ENCODE measurements at places on chromosomes 1 and 21. TPM values are rescaled to one million over a fixed set of nuclear protein-coding genes. Genes with fewer than 3 reads are reported as not detected.

The NPHS2 gene
- not detected for total RNA-seq

The TCP10L gene
- total RNA-seq: 2.9 TPM

The PCP4 gene
- 67.9 TPM for total RNA-seq

The ABCA4 gene
- total RNA-seq: 0.96 TPM

The C1orf53 gene
- 10.7 TPM for total RNA-seq

- H3K27me3 ChIP-seq: no peaks in the 10 kb centered on the region
- H3K27ac ChIP-seq: no peak overlapping the region
- no peak overlapping the region for H3K4me3 ChIP-seq
- no peaks in the 10 kb centered on the region for H3K36me3 ChIP-seq
- no peak for DNase-seq
These were observed 79.3 kb downstream of the SH3BGR start for GRCh38 chr21:39531064-39531463.

GRCh38 chr1:172107316-172107975, 266.1 kb downstream of the DNM3 start:
- no peak overlapping the region for H3K4me3 ChIP-seq
- no peak overlapping the region for H3K27ac ChIP-seq
- no peak for DNase-seq
- H3K4me1 ChIP-seq: no peaks in the 10 kb centered on the region

DNA sequence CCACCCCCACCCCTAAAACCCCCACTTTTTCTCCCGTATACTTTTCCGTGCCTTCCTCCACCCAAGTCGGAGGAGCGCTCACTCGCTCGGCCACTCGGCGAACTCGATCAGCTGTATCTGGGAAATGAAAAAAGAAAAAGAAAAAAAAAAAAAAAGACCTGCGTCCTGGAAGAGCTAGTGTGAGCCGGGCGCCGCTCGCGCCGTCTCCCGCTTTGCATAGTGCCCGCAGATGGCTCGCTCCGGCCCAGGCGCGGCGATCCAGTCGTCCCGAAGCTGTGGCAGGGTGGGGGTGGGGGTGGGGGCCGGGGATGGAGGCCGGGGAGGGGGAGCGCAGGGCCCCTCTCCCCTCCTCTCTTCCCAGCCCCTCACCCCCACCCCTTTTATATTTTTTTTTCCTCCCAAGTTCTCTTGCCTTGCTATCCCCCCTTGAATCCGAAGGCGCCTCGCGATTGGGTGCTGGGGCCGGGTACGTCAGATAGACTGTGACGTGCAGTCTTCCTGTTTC, 299 bp upstream of the PROX1 start:
- DNase-seq: peak; percentile 95
- H3K27me3 ChIP-seq: no peaks in the 10 kb centered on the region
- H3K27ac ChIP-seq: peak overlapping the region; percentile 88
- H3K4me1 ChIP-seq: peaks cover 39% of the 10 kb centered on the region

- no peak overlapping the region for H3K27ac ChIP-seq
- H3K27me3 ChIP-seq: no peaks in the 10 kb centered on the region
- H3K36me3 ChIP-seq: no peaks in the 10 kb centered on the region
- DNase-seq: no peak
These were observed 69.0 kb downstream of the MAGI3 start for GRCh38 chr1:113459279-113459678.

- H3K36me3 ChIP-seq: no peaks in the 10 kb centered on the region
- peaks cover 17% of the 10 kb centered on the region for H3K4me1 ChIP-seq
- peak; percentile 93 for DNase-seq
- H3K27me3 ChIP-seq: no peaks in the 10 kb centered on the region
- no peak overlapping the region for H3K27ac ChIP-seq
These were observed 144.8 kb downstream of the GLUL start for GRCh38 chr1:182246783-182247182.

DNA sequence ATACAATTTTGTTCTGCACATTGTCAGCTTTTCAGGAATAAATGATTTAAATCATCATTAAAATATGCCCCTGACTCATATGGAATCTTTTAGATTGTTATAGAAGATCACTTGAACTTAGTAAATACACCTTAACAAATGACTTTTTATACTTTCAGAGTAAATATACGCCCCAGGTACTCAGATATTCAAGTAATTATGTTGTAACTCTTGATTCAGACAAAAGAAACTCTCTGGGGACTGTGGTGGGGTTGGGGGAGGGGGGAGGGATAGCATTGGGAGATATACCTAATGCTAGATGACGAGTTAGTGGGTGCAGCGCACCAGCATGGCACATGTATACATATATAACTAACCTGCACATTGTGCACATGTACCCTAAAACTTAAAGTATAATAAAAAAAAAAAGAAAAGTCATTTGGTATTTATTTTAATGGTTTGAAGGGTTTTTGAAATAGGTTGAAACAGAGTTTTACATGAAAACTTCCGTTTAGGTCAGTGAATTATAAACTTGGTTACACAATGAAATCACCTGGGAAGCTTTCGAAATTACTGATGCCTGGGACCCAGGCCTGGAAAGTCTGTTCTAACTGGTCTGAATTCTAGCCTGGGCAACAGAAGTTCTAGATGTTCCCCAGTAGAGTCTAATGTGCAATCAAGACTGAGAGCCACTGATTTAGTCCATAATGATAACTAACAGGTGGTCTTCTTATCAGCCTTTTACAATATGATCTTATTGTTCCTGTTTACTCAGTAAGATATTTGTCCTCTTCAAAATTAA, 320.5 kb upstream of the NR5A2 start:
- DNase-seq: no peak
- H3K36me3 ChIP-seq: no peaks in the 10 kb centered on the region
- no peak overlapping the region for H3K4me3 ChIP-seq
- H3K4me1 ChIP-seq: peaks cover 11% of the 10 kb centered on the region

- no peak for DNase-seq
- H3K27me3 ChIP-seq: no peaks in the 10 kb centered on the region
- no peak overlapping the region for H3K27ac ChIP-seq
- no peak overlapping the region for H3K4me3 ChIP-seq
- no peaks in the 10 kb centered on the region for H3K36me3 ChIP-seq
- H3K4me1 ChIP-seq: no peaks in the 10 kb centered on the region
These were observed 33.9 kb downstream of the TMEM51 start for GRCh38 chr1:15187175-15188129.

DNA sequence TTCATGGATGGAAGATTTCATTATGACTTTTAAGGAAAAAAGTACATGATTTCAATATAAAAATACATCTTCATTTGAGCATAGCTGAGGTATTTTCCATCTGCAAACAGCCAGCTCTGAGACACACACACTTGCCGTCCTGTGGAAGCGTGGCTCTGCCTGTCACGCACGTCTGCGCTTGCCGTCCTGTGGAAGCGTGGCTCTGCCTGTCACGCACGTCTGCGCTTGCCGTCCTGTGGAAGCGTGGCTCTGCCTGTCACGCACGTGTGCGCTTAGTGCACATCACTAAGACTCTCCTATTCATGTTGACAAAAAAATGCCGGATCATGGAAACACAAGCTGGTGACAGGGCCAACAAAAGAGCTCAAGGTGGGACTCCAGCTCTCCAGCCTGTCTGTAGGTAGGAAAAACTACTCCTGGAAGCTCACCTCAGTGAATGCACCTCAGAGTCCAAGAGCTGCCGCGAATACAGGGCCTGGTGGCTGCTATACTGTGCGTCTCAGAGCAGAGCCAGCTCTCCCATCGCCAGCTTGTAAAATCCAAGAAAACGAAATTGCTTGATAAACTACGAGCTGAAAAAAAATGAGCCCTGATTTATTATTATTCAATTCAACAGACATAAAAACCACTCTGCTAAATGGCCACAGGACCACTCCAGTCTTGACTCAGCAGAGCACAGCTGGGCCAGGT, 69.3 kb downstream of the SLC37A1 start:
- DNase-seq: no peak
- no peak overlapping the region for H3K27ac ChIP-seq
- H3K4me1 ChIP-seq: no peaks in the 10 kb centered on the region
- no peaks in the 10 kb centered on the region for H3K27me3 ChIP-seq
- no peak overlapping the region for H3K4me3 ChIP-seq

GRCh38 chr1:31031330-31032143, 34.0 kb downstream of the PUM1 start:
- no peaks in the 10 kb centered on the region for H3K36me3 ChIP-seq
- DNase-seq: no peak
- H3K27ac ChIP-seq: no peak overlapping the region
- no peaks in the 10 kb centered on the region for H3K27me3 ChIP-seq
